ENCODE measurements at places on chromosomes 4 and X. TPM values are rescaled to one million over a fixed set of nuclear protein-coding genes. Genes with fewer than 3 reads are reported as not detected.

The SSX2B gene
- not detected for total RNA-seq

The SLITRK4 gene
- 7.5 TPM for total RNA-seq

The APOO gene
- total RNA-seq: 9.6 TPM

The RS1 gene
- not detected for total RNA-seq

The NXF2 gene
- not detected for total RNA-seq

The TMEM271 gene
- total RNA-seq: not detected

The MAGEC2 gene
- total RNA-seq: not detected

The APBB2 gene
- total RNA-seq: 31.8 TPM

The RAB40A gene
- 0.12 TPM for total RNA-seq

The DCAF4L1 gene
- 0.13 TPM for total RNA-seq

Data from aortic smooth muscle cell (primary cell).